Stimulated activated CD4-positive, alpha-beta T cell treated with anti-CD3 and anti-CD28 coated beads, Interleukin-4, amount 100 ng/mL, for 48 hours (primary cell): ENCODE measurements at places on chromosomes 2 and 18.

GRCh38 chr2:160901613-160902012 lies 258.6 kb upstream of the TANK start:
- no peak for DNase-seq

DNA sequence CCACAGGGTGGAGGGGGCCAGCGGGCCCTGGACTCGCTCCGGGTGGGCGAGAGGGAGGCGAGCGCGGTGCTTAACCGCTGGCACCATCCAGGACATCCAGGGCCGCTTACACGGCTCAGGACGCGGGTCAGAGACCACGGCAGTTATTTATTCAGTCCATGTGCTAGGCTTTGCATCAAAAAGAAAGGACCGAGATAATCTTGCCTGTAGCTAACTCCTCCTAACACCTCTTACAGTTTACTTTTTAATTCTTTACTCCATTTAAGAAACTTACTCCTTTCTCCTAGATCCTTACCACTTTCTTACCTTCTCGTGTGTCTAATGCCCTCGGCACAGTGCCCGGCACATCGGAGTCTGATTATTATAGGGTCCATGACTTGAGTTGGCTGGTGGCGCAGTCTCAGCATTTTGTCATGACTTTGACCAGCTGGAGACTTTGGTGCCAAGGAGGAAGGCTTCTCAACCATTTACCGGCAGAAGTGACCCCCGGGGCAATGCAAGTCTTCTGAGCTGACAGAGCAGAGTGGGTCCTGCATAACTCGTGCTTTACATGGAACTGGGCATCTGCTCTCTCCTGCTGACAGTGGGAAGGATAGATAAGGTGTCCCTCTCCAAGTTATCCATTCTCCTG lies 503 bp downstream of the ANXA4 start:
- DNase-seq: no peak

GRCh38 chr2:191014653-191015020 lies 666 bp upstream of the STAT1 start:
- DNase-seq: no peak

- no peak for DNase-seq
Observed at GRCh38 chr2:123371535-123371934, 653.6 kb upstream of the CNTNAP5 start.

GRCh38 chr2:67436221-67436620 lies 39.1 kb downstream of the ETAA1 start:
- DNase-seq: no peak

GRCh38 chr2:74834792-74835755 lies 1.1 kb downstream of the HK2 start:
- peak; percentile 76 for DNase-seq

DNA sequence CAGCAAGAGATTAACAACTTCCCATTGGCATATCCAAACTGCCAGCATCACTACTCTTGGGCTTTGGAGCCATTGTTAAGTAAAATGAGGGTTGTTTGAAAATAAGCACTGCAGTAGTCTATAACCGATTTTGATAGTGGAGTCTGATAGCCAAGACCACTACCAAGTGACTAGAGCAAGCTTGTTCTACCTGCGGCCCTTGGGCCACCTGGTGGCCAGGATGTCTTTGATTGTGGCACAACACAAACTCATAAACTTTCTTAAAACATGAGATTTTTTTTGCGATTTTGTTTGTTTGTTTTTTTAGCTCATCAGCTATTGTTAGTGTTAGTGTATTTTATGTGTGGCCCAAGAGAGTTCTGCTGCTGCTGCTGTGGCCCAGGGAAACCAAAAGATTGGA lies 11.0 kb downstream of the UBE2E3 start:
- DNase-seq: no peak

- no peak for DNase-seq
Observed at GRCh38 chr2:230312638-230313037, 14.4 kb upstream of the SP140L start.

GRCh38 chr2:37544591-37545031 lies 126.8 kb downstream of the CDC42EP3 start:
- no peak for DNase-seq

DNA sequence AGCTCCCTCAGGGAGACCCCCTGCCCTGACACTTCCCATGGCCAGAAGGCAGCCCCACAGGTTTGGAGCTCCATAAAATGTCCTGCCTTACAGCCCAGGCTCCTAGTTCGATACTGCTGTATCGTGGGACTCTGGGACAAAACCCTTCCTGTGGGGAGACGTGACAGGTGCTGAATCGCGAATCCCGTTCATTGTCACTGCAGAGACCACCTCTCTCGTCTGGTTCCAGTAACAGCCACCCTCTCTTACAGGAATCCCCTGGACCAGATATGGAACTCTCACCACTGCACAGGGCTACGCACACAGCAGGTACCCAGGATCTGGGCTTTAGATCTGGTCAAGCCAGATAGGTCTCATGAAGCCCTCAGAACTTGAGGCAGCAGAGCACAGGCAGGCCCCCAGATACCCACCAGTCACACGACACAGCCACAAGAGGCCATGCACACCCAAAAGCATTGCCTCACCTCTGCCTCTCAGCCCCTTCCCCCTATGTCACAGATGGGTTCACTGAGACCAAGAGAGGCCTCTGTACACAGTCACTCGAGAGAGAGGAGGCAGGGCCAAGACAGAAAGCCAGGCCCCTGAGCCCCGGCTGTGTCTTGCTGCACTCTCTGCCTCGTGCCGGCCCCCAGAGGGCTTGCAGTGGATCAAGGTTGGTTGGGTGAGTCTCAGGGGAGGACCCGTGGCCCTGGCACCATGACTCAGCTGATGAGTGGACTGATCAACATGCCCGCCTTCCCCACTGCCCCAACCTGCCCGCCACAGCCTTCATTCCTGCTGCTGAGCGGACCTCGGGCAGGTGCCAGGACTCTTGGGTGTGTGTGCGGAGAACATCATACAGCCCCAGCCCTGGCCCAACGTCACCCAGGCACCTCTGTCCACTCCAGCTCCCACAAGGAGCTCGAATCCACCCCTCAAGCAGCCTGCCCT lies 7.6 kb downstream of the SDC1 start:
- no peak for DNase-seq
